ENCODE measurements at places on chromosomes 2 and 18.

GRCh38 chr18:74092922-74093321 is 54.7 kb downstream of the FBXO15 start:
- no peak for DNase-seq

DNA sequence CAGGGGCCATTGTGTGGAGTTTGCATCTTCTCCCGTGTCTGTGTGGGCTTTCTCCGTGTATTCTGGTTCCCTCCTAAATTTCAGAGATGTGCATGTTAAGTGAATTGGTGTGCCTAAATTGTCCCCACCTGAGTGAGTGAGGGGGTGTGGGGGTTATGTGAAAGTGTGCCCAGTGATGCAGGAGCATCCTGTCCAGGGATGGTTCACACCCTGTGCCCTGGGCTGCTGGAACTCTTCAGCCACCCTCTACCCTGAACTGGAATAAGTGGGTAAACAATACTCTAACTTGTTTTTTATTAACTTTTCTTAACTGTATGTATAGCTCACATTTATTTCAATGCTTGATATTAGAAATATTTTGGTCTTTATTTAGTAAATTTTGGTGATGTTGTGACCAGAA is 56.0 kb downstream of the UBE2E3 start:
- no peak for DNase-seq

DNA sequence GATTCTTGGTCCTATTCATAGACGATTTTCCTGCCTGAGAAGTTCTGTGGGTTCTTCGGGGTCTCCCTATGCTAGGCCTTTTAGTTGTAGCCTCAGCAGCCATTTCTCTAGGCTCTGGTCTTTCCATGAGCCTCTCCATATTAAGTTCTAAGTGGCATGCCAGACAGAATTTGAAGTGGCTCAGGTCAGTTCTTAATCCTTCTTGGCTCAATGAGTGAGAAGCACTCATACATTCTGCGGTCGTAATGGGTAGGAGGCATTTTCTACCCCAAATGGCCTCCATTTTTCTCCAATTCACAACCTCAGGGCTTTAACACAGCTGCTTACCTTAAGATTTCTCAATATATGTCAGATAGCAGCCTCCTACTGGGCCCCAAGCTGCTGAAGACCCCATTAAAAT is 405.3 kb upstream of the GALNT5 start:
- no peak for DNase-seq

DNA sequence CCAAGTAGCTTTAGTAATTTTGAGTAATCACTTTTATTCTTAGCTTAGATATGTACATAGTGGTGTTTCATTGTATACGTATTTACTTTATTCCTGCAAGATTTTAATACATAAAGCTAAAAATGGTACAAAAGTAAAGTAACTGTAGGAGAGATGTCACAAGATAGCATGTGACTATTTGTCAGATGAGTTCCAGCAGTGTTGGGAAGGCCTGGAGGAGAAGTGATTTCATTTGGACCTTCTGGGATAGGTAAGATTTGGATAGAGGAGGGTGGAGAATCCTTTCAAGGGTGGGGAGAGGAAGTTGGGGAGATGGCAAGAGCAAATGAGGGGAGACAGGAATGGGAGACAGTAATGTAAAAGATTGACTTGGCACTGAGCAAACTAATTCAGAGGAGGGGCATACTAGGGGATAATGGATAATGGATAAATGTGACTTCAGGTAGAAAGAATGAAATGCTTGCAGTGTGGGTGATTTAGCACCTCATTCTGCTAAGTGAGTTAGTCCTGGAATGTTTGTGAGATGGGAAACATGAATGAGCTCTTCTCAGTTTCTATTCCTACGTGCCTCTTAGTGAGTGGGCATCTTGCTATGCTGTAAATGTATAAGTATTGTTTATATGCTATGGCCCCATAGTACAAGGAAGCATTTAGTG is 10.5 kb downstream of the WDR43 start:
- DNase-seq: no peak

- peak; percentile 78 for DNase-seq
Measured at GRCh38 chr2:65382776-65383357, 49.5 kb downstream of the SPRED2 start.

GRCh38 chr18:8791171-8791651 is 85.9 kb downstream of the MTCL1 start:
- no peak for DNase-seq

- DNase-seq: peak; percentile 73
Measured at GRCh38 chr2:111946294-111947114, 48.1 kb downstream of the MERTK start.

DNA sequence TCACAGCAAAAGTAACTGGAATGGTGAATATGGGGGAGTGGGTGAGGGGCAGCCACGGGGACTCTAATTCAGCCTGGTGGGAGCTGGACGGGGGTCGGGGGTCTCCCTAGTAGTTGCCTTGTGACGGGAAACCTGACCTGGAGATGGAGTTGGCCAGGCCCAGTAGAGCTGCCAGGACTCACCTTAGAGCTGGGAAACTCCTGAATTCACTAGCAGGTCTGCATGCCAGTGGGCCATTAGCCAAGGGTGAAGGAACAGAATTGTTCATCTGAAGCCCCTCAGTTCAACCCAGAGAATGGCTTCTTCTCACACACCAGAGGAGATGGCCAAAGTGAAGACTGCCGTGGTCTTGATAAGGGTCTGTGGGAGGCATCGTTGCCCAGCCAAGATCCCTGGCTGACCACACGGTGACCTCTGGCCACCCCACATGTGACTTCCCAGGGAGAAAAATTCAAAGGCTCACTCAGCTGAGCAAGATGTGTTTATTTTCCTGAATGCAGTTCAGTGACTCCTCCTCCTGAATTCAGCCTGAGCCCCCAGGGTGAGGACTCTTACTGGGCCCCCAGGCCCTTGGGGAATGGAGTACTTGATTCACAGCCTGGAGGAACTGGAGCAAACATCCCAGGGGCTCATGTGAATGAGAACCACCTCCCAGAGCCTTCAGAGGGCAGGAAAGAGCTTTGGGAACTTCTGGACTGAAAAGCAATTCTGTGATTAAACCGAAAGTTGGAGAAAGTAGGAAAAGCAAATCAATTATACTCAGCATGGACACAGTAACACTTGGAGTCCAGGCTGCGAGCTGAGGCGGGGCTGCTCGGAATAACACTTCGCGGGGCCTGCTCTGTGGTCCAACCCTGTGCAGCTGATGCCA is 25.2 kb downstream of the MOCOS start:
- no peak for DNase-seq

GRCh38 chr2:237214030-237214675 is 128.5 kb downstream of the COPS8 start:
- DNase-seq: no peak

GRCh38 chr2:11493282-11493681 is 27.3 kb upstream of the E2F6 start:
- DNase-seq: no peak

DNA sequence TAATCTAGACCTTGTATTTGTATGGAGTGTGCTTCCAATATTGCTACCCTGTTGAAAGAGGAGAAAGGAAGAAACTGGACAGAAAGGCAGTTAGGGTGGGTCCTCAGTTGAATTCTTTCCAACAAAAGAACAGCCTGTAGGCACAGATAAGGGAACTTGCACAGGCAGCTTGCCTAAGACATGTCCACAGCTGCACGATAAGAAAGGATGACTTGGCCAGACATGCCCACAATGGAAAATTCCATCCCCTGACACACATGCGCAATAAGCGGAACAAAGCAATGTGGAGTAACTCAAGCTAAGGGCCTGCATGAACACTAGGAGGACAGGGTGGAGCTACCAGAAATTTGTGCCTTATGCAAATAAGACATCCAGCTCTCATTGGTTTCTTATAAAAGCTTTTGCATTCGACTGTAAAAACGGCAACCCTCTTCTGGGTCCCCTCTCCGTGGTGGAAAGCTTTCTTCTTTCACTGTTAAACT is 1084.7 kb upstream of the NXPH2 start:
- DNase-seq: no peak
